ENCODE measurements at places on chromosomes 4 and X.

GRCh38 chr4:75886104-75886503 lies 16.1 kb downstream of the PPEF2 start:
- no peak for DNase-seq

DNA sequence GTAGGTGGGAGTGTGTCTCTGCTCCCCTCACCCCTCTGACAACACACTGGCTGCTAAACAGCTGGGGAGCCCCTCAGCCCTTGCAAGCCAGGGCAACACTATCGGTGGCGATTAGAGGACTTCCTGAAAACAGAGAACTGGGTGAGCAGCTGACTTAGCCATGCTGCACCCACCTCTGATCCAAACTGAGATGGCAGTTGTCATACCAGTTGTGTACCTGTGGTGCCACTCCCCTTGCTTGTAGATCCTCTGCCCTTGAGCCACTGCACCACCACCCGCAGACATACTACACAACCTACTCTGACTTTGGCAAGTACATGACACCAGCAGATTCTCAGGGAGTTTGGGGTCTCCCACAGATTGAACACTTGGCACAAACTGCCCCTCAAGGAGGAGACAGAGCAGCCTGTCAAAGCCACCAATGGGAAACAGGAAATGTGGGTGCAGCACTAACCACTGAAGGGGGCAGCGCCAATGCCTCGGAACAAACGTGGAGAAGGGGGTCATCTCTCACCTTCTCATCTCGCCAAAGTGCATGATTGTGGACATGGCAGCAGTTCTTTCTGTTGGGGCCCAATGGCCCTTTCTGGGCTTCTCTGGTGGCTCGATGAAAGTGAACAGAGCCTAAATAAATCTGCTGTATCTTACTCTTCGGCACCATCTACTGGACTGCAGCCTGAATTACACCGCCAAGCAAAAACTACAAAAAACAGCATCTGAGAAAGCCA lies 119.8 kb downstream of the NEK1 start:
- DNase-seq = no peak

- no peak for DNase-seq
Measured at GRCh38 chr4:112119353-112119783, 25.9 kb upstream of the FAM241A start.

DNA sequence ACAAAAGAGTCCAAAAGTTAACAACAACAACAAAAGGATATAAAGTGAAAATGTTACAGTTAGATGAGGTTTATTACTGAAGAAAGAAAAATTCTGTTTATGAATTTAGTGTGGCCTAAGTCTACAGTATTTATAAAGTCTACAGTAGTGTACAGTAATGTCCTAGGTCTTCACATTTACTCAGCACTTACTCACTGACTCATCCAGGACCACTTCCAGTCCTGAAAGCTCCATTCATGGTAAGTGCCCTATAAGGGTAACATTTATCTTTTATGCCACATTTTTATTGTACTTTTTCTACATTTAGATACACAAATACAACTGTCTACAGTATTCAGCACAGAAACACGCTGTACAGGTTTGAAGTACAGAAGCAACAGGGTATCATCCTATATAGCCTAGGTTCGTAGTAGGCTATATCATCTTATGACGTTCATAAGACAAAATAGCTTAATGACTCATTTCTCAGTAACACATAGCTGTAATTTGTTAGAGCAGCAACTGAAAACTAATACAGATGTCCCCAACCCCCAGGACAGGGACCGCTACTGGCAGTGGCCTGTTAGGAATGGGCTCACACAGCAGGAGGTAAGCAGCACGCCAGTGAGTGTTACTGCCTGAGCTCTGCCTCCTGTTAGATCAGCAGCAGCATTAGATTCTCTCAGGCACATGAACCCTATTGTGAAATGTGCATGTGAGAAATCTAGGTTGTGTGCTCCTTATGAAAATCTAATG lies 61.3 kb downstream of the CENPC start:
- DNase-seq = no peak

DNA sequence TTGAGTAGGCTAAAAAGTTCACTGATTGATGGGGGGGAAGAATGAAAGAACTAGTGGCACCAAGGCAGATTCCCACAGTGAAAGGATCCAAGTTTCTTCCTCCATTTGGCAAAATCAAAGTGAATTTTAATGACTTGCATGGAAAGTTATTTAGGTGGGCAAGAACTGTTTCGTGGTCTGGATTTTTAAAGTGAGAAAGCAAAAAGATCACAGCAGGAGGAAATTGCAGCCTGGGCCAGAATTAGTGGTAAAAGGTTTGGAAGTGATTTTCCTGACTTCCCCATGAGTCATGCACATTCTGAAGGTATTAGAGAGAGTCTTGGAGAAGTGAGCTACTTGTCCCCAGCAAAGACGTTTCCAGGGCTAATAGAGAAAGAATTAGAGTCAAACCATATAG lies 207.8 kb downstream of the ANTXR2 start:
- DNase-seq = no peak

DNA sequence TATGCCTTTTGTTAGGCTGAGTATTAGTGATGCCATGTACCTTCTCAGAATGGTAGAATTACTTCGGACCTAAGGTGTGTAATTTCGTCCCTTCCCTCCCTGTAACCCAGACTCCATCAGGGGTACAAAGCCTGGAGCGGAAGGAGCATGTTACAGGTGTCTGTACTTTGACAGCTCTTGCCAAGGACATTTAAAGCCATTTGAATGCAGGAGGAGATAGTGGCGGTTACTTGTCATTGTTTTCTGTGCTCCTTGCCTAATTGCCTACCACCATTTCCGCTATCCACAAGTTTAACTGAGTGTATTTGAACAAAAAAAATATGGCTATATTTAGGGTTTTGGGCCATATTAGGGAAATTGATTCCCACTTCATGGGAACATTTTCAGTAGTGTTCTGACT lies 1.8 kb downstream of the FNIP2 start:
- no peak for DNase-seq

DNA sequence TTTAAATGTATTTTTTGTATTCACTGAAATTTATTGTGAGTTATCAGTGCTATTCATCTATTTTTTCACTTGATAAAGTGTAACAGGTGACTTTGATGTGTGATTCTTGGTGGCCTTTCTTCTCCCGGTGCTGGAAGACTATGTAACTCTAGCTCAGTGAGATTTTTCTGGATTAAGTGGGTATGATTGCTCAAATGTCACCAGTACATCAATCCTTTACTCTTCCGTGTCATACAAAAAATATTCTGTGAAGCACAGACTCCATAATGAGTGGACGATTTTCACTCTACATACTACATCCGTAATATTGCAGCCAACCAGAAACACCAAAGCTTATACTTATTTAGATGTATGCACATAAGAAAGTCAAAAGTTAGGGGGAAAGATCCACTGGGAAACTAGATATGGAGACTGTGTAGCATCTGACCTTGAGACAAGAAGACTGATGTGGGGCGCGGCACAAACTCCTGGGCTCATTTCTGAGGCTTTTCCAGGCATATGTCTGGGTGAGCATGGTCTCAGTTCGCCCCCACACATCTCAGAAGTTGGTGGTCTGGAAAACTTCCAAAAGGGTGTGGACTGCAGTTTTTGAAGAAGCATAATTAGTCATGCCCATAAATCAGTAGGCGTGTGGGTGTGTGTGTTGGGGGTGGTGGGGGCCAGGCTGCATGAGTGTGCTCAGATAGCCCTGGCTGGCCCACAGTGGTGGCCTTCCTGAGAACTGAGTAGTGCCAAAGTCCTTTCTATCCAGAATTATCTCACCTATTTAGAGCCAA lies 53.9 kb upstream of the TENM3 start:
- no peak for DNase-seq

DNA sequence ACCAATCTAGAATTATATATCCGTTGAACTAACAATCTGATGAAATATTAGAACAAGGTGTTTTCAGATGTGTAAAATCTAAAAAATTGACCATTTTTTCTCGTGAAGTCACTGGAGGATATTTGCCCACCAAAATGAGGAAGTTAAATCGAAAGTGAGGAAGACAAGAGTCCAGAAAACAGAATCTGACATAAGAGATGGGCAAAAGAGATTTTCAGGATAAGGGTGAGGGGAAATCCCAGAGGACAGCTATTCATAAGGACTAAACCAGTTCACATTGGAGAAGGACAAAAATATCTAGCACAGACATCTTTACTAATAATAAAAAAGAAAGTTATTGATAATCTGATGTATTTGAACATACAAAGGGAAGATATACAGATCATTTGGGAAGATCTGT lies 18.7 kb upstream of the ALG13 start:
- no peak for DNase-seq

- DNase-seq = no peak
Measured at GRCh38 chrX:39772057-39772832, 325.5 kb downstream of the BCOR start.

- no peak for DNase-seq
Measured at GRCh38 chr4:4284827-4285618, 4.9 kb downstream of the LYAR start.

- no peak for DNase-seq
Measured at GRCh38 chrX:97672138-97672537, 788.4 kb downstream of the RPA4 start.

DNA sequence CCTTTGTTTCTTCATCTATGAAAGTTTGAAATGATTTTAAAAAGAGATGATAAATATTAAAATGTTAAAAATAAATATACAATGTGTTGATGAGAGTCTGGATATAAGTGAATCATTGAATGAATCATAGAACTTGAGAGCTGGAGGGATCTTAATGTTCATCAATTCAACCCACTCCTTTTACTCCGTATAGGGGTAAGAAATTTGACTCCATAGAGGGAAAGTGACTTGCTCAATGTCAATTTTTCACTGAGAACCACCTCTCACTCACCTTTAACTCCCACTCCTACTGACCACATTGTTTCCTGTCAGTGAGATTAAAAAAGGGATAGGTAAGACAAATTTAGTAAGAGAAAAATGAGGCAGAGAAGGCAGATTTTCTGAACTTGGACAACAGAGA lies 557.2 kb upstream of the GRIA3 start:
- DNase-seq = no peak
